Neuronal stem cell (in vitro differentiated cells): ENCODE measurements at places on chromosomes 2 and 18.

DNA sequence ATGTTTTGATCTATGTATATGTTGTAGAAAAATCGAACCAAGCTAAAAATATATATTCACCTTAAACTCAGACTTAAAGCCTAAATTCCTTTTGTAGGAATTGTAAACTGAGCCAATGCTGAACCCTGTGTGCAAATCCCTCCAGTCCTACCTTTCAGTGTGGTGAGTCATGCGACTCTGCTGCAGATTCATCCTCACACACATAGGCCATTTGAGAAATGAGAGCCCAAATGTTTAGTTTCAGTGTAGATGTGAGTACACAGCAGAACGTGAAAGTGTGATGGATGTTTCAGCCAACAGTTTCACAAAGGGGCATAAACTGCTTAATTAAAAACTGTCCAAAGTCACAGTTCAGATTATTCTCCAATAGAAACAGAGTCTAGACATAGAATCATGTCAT is 193.2 kb downstream of the CDH19 start:
- no peak for DNase-seq

DNA sequence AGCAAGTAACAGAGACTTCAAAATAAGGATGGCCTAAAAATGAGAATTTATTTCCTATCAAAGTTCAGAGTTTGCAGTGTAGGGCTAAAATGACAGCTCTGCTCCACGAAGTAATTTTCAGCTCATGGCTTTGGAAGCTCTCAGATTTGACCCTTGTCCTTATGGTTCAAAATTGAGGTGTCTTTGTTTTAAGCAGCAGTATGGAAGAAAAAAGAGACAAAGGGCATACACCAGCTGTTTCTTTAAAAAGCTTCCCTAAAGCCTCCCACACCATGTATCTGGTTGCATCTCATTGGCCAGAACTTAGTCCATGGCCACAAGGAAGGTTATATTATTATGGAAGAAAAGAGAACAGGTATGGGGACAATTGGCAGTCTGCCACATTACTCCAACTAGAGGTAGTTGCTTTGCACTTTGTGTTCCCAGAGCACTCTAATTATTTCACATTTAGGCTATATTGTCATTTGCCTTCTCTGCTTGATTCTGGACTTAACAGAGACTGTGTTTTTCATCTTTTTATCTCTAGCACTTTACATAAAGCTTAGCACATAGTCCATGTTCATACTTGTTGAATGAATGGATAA is 180.4 kb downstream of the MCFD2 start:
- DNase-seq: no peak

GRCh38 chr2:38621018-38621417 is 18.3 kb upstream of the HNRNPLL start:
- DNase-seq: no peak

- DNase-seq: no peak
Measured at GRCh38 chr2:119735565-119735964, 24.2 kb upstream of the PTPN4 start.

DNA sequence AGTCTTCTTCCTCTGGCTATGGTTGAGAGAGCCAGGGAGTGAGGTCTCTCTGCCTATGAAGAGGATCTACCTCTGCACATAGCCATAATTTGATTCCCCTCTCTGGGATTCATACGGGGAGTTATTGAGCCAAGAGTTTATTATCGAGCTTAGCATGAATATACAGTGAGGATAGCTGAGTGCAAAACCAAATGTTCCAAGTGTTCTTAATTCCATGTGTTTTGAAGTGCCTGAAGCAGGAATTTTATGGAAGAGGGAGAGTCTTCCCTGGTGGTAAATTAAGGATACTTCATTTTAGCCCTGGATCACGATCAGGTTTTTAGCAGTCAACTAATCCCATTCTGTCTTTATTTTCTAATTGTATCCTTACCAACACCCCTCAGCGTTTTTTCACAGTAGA is 270.6 kb downstream of the C1D start:
- no peak for DNase-seq

DNA sequence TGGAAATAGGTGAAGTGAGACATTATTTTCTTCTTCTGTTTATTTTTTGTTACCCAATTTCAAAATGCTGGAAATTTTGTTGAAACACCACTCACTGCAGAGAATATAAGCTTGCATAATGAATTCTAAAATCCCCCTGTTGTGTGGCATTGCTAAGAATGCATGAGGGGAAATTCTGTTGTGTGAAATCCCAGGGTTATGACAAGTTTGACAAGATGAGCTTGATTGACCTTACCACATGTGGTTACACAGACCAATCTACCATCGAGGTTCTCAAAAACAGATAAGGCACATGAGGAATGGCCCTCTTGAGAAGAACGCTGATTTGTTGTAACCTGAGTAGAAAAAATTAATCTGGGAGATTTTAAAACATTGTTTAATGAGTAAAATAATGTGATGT is 261.6 kb upstream of the MMADHC start:
- DNase-seq: no peak

GRCh38 chr2:27839022-27839618 is 51.1 kb downstream of the RBKS start:
- no peak for DNase-seq

DNA sequence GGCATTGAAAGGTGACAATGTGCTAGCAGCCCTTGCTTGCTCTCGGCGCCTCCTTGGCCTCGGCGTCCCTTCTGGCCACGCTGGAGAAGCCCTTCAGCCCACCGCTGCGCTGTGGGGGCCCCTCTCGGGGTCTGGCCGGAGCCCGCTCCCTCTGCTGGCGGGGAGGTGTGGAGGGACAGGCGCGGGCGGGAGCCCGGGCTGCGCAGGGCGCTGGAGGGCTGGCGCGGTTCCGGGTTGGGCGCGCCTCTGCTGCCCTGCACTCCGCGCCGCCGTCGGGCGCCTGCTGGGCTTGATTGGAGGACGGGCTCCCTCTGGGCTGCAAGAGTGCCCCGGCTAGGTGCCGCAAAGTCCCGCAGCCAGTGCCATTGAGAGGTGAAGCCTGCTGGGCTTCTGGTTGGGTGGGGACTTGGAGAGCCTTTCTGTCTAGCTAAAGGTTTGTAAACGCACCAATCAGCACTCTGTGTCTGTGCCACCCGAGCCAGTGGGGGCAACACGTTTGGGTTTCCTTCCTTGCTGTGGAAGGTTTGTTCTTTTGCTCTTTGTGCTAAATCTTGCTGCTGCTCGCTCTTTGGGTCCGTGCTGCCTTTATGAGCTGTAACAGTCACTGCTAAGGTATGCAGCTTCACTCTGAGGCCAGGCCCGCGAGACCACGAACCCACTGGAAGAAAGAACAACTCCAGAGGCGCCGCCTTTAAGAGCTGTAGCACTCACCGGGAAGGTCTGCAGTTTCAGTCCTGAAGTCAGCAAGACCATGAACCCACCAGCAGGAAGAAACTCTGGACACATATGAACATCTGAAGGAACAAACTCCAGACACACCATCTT is 14.8 kb upstream of the IMP4 start:
- DNase-seq: no peak

DNA sequence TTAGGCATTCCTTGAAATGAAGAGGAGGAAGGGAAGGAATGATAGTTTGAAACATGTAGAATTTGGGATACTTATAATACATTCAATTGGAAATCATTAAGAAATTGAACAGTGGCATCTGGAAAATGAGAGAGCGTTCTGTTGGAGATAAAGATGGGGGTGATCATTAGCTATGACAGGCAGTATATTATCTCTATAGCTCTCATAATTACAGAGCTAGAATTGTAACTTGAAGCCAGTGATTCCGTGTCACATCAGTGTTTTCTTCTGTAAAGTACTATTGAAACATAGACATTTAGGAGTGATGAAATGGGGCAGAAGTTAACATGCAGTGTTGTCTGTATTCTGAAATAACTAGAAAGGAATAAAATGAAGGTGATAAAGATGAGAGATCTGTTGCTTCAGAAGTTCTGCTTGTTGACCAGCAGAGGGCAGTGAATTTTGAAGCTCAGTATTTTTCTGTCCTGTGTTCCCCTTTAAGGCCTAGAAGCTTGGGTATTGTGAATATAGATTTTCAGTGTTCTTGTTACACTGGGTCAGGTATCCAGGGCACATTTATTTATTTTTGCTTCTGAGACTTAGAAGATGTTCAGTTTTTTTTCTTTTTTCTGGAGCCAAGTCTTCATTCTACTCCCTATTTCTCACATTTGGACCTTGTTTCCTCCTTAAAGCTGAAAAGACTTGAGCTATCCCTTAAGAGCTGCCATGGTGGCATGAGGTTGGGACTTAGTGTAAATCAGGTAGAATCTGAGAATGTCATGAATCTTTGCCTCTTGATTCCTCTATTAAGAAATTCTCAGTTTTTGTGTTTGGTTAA is 157.4 kb downstream of the TAF4B start:
- peak; percentile 33 for DNase-seq

- DNase-seq: no peak
Measured at GRCh38 chr2:106523976-106524665, 37.0 kb downstream of the CD8B2 start.

GRCh38 chr2:164112105-164112504 is 376.3 kb upstream of the FIGN start:
- DNase-seq: no peak

- no peak for DNase-seq
Measured at GRCh38 chr2:100234141-100234540, 88.2 kb downstream of the LONRF2 start.

GRCh38 chr2:25375371-25375988 is 33.8 kb upstream of the DNMT3A start:
- no peak for DNase-seq

DNA sequence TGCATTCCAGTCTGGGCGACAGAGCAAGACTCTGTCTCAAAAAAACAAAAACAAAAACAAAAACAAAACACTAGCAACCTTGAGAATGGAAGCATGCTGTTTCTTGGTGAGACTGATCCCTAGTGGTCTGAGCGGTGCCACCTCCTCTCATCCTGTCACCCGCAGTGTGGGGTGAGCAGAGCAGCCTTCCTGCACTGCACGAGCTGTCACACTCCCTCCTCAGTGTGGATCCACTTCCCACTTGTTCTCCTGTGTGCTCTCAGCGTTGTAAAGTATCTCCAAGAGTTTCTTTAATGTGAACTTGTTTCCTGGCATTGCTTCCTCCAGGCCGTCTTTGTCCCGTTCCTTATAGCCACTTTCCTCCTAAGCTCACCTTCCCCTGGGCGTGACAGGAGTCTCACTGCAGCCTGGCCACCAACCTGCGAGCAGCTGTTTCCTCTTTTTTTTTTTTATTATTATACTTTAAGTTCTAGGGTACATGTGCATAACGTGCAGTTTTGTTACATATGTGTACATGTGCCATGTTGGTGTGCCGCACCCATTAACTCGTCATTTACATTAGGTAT is 220.5 kb downstream of the FAM210A start:
- DNase-seq: no peak

DNA sequence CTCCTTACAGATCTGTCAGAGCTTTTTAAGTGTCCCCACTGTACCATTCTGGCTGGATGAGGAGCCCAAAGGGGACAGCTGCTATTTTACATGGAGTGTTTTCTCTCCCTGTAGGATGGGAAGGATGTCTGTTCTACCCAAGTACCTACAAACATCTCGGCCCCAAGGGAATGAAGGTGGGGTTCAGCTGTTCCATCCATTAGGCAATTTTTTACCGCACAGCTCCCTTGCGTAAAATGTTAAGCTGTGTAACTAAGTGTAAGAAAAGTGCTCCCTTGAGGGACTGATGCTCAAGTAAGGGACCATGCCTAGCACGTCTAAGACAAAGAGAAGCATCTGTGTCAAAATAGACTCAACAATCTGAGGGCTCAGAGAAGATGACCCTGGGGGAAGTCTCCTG is 180.3 kb downstream of the MYO5B start:
- no peak for DNase-seq

- no peak for DNase-seq
Measured at GRCh38 chr2:68717305-68717661, 17.3 kb upstream of the ARHGAP25 start.

DNA sequence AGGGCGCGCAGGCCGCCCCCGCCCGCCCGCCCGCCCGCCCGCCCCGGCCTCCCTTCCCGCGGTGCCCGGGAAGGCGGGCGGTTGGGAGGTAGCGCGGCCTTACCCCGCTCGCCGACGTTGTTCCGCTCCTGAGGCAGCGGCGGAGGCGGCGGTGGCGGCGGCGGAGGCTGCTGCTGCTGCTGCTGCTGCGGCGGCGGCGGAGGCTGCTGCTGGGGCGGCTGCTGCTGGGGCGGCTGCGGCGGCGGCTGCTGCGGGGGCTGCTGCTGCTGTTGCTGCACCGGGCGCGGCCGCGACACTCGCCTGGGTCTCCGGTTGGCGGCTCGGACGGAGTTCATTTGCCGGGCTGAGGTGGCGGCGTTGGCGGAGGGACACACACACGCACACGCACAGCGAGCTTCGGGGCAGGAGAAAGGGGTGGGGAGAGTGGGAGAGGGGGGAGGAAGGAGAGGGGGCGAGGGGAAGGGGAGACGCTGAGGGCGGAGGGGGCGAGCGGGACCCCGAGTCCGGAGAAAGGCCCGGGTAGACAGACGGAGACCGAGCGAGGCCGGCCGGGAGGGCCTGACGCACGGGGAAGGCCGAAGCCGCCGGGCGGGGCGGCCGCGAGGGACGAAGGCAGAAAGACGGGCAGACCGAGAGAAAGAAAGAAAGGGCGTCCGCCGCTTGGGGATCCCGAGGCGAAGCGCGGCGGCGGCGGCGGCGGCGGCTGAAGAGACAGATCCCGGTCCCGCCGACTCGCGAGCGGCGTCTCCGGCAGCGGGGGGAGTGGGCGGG is 727 bp downstream of the FBXO11 start:
- DNase-seq: peak; percentile 36

- no peak for DNase-seq
Measured at GRCh38 chr2:210536973-210537650, 19.3 kb upstream of the CPS1 start.

DNA sequence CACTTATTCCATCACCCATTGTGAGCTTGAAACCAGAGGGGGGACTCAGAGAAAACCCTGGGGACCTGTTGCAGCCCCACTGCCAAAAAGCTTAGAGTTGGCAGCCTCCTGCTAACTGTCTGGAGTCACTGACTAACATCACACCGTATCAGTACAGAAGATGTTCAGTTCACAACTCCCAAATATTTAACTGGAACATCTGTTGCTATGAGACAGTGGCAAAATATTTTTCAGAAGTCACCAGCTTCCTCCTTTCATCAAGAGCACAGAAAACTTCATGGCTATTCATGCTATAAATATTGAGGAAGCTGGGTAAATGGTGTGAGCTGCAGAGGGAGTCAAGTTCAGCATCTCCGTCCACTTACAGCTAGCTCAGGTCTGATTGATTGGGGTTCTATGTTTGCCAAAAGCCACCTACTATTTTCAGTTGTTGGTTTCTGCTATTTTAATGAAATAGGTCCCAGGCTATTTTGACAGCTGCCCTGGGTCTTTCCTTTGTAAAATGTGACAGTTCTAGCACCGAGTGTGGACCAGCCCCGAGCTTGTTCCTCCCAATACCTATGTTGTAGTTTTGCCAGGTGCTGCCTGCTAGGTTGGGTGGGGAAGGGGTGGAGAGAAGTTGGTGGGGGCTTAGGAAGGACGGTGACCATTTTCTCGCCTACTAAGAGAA is 9.8 kb downstream of the TUBB6 start:
- no peak for DNase-seq
